ENCODE measurements at places on chromosomes 4 and X.

DNA sequence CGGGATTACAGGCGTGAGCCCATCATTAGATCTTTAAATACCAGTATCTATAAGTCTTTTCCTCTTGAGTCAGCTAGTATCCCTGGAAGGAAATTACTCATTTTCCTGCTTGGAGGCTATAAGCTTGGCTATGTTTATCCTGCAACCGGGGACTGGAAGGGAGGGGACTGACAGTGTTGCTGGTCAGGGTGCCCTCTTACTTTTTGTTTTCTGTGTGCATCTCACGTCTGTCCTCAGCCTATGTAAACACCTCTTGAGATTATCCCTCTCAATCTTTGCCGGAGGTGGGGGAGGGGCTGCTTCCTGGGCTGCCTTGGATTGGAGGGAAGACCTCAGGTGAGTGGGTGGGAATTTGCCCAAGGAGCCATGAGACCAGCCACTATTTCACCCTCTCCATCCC is 37.0 kb downstream of the HTT start:
- DNase-seq, result no peak

DNA sequence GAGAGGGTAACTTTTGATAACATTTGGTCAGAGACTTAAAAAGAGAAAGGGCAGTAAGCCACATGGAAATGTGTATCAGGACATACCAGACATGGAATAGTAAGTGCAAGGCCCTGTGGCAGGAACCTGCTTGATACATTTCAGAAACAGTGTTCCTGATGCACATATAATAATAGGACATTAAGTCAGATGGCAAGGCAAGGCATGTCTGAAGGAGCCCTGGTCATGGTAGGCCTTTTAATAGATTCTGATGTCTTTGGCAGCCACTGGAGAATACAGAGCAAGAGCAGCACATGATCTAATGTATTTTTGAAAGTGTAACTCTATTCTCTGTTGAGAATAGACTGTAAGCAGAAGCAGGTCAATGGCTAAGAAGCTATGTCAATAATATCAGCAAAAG is 279.7 kb downstream of the CAMK2D start:
- DNase-seq, result no peak

- no peak for DNase-seq
Observed at GRCh38 chr4:187251896-187252295, 528.2 kb upstream of the FAT1 start.

GRCh38 chr4:64156253-64156652 is 253.0 kb downstream of the TECRL start:
- DNase-seq, result no peak

- DNase-seq, result no peak
Observed at GRCh38 chr4:61540944-61541343, 340.8 kb downstream of the ADGRL3 start.

DNA sequence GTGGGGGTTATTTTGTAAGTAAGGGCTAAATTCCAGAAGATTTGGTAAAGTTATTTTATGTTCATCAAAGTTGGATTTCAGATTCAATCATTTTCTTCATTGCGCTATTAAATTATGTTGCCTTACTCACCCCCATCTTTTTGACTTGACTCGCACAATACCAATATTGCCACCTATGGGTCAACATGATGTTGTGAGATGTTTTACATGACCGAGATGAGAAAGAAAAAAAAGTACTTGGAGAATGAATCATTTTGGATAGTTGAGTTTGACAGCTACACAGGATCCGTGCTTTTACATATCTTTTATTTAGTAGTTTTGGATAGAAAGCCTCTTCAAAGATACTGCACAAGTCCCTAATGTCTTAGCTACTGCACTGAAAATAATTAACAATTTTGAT is 224.2 kb upstream of the EMCN start:
- no peak for DNase-seq

GRCh38 chr4:140286456-140286855 is 87.0 kb upstream of the SCOC start:
- peak; percentile 67 for DNase-seq

GRCh38 chr4:72323227-72323626 is 245.8 kb downstream of the ADAMTS3 start:
- DNase-seq, result no peak

DNA sequence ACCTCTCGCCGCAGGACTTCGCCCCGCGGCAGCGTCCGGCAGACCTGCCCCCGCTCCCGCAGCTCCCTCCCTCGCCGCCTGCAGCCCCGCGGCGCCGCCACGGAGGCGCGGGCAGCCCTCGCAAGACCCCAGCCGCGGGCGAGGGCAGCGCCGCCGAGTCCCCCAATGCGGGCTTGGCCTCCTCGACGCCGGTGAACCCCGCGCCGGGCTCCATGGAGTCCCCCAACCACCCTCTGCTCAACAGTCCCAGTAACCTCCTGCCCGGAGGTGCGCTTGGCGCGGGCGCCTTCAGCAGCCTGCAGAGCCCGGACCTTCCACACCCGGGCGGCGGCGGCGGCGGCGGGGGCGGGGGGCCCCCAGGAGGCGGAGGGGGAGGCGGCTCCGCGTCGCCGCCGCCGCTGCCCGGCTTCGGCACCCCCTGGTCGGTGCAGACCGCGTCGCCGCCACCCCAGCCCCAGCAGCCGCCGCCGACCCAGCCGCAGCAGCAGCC is 1.2 kb downstream of the CPEB2 start:
- peak; percentile 90 for DNase-seq

GRCh38 chr4:152962150-152962549 is 26.0 kb downstream of the FHDC1 start:
- DNase-seq, result no peak

DNA sequence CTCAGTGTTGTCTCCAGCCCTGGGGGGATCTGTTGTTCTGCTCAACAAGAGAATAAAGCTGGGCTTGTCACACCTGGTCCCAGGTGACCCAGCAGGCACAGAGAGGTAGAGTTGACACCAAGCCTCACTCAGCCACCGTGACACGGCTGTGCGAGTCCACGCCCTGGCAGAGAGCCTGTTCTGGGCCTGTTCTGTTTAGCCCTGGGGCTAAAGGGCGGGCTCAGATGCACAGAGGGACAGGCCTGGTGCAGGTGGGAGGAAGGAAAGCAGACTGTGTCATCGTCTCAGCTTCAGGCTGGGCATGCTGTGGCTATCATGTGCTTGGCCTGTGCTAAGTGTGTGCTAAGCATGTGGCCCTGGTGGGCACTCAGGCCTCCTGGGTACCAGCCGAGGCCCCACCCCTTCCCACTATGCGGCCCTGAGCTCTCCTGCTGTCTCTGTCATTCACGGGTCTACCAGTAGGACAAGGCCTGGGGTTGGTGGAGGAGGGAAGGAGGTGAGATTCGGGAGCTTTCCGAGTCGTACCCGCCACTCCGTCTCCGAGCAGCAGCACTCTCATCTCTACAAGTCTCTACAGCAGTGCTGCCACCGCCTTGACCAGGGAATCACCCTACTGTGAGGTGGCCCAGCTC is 10.8 kb downstream of the WFS1 start:
- no peak for DNase-seq

DNA sequence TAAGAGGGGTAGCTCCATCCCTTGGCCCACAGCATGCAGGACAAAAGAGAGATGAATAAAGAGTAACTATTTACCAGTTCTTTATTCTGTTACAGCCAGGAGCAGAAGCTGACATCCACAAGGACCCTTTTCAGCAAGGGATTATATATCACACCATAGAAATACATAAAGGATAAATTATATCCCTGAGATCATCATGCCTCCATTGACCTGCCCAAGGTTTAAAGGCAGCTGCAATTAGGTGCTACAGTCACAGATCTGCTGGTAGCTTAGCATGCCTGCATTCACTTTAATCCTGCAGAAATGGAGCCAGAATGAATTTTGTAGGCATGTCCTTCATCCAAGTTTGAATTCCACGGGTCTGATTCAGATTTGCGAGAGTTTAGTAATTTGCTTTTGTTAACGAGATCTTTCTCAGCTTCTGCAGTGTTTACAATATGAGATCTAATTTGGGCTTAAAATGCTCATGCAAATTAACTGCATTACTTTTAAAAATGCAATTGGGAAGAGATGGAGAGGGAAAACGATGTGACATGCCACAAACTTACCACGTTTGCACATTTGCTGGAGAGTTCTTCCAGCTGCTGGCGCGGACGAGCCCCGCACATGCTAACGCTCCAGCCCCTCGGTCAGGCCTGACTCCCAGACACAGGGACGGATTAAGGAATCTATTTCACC is 327.0 kb upstream of the NOCT start:
- DNase-seq, result no peak

DNA sequence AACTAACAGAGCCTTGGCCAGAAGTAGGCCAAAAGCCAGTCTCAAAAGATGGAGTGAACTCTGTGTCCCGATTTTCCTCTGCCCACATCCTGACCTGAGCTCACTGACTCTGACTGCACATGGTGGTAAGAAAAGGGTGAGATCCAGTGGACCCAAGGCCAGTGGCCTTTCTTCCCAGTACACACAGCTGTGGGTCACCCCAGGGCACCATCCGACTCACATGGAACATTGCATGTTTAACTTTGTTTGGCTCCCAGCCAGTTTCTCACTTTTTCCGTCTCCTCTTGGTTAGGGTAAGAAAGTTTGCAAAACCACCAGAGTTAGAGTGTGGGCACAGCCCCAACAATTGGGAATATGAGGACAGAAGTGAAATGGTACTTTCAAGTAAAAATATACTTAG is 69.8 kb downstream of the GAB1 start:
- DNase-seq, result peak; percentile 80

GRCh38 chr4:101993002-101993841 is 202.7 kb downstream of the BANK1 start:
- no peak for DNase-seq

GRCh38 chr4:81632581-81633299 is 161.0 kb upstream of the RASGEF1B start:
- no peak for DNase-seq

DNA sequence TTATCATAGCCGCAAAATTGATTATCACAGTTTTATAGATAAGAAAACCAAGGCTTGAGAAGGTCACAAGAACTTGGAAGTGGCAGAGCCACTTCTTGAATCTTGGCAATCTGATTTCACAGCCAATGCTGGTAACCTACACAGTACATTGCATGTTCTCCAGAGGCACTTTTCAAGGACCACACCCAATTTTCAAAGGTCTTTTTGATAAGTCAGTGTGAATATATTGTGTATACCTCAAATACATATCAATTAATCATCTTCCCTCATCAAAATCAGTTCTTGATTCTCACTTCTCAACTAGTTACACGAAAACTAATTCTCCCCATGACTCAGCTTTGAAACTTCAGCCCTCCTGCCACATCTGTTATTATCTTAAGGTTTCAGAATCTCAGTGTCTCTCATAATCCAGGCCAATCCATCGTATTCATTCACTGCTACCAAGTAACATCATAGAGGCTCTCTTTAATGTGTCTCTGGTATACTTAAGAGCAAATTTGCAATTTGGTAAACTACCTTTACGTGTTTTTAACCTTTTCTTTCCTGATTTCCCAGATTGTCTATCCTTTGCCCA is 16.8 kb downstream of the CAMK2D start:
- no peak for DNase-seq

DNA sequence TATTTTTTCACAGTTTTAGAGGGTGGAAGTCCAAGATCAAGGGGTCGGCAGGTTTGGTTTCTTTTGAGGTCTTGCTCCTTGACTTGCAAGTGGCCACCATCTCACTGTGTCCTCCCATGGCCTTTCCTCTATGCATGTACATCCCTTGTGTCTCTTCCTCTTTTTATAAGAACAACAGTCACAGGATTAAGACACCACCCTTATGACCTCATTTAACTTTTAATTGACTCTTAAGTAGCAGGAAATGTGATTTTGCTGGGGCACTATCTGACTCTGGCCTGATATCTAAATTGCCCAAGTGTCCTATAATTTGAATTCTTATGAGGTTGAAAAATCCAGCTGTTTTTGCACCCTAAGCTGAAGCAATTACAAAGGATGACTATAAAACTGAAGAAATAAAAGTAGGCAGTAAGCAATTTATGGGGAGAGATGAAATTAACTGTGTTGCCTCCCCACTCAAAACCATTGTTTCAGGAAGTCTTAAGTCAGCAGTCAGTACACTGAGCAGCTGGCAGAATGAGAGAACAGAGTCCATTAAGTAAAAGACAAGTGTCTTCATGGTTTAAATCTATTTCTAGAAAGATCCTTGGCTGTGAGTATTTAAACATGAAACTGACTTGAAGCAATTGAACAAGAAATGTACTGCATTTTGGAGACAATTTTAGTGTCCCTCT is 601.3 kb downstream of the SPRY1 start:
- DNase-seq, result no peak

- DNase-seq, result peak; percentile 17
Observed at GRCh38 chr4:83308672-83309071, 24.1 kb upstream of the COQ2 start.

DNA sequence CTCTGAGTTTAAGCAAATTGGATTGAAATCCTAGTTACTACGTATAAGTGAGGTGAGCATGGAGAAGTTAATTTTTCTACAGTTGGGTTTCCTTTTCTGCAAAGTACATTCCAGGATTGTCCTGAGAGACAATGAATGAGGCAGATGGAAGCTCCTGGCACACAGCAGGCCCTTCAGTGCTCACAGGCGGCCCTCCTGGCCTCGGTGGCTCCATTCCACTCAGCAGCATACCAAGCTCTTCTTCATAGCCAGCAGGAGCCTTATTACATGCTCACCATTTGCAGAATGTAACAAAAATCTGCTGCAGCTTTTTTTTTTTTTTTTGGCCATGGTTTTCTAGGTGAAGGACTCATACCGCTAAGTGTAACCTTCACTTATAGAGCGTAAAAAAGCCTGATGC is 113.2 kb upstream of the FAM9B start:
- DNase-seq, result no peak

Data from kidney (tissue), 22 donors.